ENCODE measurements at places on chromosomes 7 and 10.

DNA sequence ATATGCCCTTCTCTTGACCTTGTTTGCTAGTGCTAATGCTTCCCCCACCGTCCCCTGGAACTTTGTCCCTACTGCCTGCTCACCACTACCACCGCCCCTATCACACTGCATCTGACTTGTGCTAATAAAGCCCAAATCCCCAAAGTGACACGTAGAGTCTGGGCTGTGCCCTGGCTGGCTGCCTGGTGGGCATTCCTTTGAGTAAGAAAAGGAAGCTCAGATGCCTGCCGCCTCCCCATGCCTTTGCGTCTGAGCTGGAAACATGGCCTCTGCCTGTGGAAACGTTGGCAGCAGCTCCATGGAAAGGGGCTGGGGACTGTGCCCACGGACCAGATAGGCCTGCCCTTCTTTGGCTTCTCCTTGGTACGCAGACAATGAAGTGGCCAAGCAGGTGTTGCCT, 138.3 kb downstream of the CYP26A1 start:
- DNase-seq = no peak

GRCh38 chr7:134690614-134691504, 44.2 kb downstream of the BPGM start:
- no peak for DNase-seq

DNA sequence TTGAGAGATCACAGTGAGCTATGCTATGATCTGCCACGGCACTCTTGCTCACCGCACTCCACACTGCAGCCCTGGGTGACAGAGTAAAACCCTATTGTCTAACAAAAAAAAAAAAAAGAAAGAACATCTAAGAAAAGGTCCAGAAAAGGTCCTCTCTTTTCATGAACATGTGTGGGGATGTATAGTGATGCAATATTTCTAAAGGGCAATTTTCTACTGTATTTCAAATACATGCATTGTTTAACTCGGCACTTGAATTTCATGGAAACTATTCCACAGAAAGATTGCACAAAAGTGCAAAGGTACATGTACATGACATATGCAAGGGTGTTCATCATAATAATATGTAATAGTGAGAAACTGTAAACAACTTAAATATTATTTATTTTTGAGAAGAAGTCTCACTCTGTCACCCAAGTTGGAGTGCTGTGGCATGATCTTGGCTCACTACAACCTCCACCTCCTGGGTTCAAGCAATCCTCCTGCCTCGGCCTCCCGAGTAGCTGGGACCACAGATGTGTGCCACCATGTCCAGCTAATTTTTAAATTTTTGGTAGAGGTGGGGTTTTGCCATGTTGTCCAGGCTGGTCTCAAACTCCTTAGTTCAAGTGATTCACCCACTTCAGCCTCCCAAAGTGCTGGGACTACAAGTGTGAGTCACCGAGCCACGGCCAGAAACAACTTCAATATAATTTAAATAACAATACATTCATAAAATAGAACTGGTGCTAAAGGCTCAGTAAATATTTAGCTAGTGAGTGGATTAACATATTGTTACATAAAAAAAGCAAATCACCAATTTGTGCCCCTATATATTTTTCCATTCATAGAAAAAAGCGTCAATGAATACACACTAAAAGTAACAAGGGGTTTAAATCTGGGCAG, 1.3 kb upstream of the PPRC1 start:
- DNase-seq = no peak

DNA sequence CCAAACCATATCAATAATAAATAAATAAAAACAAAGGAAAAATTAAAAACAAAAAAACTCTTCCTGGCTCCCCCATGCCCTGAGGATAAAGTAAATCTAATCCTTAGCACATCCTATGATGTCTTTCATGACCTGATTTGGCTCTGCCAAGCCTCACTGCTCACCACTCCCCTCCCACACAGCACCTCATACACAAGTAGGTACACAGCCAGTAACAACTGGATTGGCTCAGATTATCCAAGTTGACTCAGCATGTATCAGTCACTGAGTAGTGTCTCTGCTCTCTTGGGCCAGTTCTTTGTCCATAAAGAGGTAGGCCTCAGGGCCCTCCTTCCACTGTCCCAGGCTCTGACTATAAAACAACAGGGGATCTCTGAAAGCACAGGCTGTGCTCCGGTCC, 99.6 kb downstream of the STRA8 start:
- no peak for DNase-seq

- no peak for DNase-seq
Observed at GRCh38 chr10:18179891-18180290, 39.7 kb downstream of the CACNB2 start.

DNA sequence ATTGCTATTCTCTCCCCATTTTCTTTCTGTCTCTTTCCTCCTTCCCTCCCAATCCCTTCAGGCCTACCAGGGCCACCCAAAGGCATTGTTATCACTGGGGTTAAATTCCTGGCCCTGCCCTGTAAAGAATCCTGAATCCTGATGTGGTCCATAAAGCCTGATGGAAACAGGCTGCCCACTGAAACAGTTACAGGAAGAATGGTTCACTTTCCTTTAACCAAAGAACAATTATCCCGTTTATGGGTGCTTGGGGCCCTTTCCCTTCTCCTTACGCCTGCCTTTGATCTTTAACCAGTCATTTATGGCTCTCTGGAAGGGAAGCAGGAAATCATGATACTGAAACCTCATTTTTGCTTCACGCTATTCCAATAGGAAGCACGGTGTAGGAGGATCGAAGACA, 273.1 kb upstream of the NEBL start:
- no peak for DNase-seq

GRCh38 chr7:35424869-35425495, 171.1 kb upstream of the TBX20 start:
- peak; percentile 63 for DNase-seq

DNA sequence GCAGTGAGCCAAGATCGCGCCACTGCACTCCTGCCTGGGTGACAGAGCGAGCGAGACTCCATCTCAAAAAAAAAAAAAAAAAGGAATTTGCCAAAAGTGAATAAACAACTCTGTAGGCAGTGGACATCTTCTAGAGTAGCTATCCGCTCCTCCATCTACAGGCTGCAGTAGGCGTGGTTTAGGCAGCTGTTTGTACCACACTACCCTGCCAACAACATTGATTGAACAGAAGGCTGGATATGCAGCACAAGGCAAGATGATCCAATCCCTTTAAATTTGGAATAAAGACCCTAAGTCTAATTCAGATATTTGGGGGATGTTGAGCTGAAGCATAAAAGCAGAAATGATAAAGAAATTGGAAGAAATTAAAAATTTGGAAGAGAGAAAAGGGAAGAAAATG, 141.6 kb downstream of the TES start:
- no peak for DNase-seq

DNA sequence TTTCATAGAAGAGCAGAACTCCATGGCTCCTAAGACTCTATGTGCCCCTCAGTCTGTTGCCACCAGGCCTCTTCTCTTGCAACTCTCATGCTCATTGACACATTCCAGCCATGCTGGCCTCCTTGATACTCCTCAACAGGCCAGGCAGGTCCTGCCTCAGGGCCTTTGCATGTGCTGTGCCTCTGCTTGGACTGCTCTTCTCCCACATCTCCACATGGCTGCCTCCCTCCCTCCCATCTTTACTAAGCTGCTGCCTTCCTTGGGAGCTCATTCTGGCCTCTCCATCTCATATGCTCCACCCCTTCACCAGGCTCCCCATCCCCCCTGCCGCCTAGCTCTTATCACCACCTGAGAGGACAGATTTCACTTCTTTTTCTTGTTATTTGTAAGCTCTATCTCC, 103.8 kb upstream of the GPR26 start:
- DNase-seq = no peak

- no peak for DNase-seq
Observed at GRCh38 chr10:123549761-123550454, 116.2 kb upstream of the GPR26 start.

DNA sequence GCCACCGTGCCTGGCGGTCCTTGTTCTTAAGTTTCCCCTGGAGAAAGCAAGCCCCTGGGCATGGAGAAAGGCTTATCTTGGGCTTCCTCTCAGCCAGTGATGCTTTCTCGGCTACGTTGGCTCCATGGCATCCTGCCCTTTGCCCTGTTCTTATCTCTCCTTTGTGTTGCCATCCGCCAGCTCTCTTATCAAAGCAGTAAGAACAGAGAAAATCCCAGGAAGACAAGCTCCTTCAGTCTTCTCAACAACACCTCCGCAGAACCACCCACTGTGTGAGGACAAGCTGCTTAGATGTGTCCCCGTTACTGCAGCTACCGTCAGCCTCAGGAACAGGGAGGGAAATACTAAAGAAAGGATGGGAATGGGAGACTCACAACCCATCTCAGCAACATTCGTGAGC, 3.3 kb downstream of the PLEKHS1 start:
- no peak for DNase-seq

- DNase-seq = no peak
Observed at GRCh38 chr10:110650265-110650668, 6.1 kb downstream of the RBM20 start.

- no peak for DNase-seq
Observed at GRCh38 chr10:102673236-102673818, 29.0 kb downstream of the TRIM8 start.

DNA sequence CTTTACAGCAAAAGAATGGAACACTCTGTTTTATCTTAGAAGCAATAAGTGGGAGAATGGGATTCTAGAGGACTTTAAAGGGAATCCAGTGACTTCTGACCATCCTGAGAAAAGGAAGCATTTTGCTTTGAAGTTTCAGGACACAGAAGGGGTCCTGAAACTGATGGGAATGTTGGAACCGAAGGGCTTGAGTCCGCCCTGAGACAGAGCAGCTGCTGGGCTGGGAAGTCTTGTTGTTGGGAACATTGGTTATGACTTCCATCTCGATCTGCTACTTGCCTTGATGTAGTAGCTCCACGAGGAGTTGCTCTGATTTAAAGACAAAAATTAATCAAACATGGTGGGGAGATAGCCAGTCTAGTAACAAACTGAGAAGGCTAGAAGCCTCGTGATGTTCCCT, 177.6 kb downstream of the JCAD start:
- no peak for DNase-seq

- no peak for DNase-seq
Observed at GRCh38 chr7:48078470-48078869, 10.6 kb upstream of the UPP1 start.

DNA sequence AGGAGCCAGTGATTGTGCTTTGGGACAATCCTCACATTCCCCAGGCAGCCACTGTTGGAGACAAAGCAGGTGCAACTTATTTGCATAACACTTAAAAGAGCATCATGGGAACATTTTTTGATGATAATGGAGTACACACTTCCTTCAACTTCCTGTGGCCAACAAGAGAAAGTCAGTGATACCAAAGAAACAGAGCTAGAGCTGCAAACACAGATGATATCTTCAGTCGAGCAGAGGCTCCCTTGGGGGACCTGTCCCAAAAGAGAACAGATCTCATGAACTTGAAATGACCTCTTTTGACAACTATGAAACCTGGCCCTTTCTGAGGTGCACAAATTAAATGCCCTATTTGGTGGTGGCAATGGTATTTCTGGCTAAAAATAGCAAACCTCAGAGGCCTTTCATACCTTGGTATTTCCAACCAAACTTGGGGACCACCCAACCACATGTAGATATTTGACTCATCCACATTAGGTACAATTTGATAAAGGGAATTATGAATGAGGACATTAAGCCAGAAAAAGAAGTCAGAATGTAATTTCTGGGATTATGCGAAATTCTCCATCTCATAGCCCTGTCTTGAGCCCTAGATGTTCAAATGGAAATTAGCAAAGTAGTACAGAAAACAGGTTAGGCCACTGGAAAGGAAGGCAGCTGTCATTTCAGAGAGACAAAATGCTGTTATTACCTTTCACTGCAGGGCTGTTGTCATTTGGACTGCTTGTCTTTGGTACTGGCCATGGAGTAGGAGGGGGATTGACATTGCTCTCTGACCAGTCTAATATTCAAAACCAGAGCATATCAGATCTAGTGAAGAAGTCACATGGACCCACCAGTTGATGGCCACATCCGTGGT, 146.2 kb downstream of the ICA1 start:
- no peak for DNase-seq

DNA sequence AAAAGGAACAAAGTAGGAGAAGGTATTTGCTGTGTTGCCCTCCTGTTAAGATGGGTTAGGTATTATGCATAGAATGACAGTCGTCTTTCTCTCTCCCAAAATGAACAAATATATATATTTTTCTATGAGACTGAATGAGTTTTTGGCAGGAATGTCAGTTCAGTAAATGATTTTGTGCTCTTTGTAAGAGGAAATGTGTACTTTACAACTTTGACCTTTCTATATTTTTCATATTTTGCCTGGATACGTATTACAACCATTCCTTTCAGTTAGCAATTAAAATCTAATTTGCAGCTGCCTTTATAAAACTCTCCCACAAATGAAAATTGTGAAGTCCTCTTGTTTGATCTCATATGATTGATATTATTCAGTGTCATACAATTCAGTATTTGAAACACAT, 336.6 kb upstream of the MEOX2 start:
- no peak for DNase-seq

GRCh38 chr7:42886129-42886528, 25.7 kb downstream of the C7orf25 start:
- DNase-seq = no peak

- peak; percentile 78 for DNase-seq
Observed at GRCh38 chr7:141649865-141650634, 51.9 kb downstream of the DENND11 start.

DNA sequence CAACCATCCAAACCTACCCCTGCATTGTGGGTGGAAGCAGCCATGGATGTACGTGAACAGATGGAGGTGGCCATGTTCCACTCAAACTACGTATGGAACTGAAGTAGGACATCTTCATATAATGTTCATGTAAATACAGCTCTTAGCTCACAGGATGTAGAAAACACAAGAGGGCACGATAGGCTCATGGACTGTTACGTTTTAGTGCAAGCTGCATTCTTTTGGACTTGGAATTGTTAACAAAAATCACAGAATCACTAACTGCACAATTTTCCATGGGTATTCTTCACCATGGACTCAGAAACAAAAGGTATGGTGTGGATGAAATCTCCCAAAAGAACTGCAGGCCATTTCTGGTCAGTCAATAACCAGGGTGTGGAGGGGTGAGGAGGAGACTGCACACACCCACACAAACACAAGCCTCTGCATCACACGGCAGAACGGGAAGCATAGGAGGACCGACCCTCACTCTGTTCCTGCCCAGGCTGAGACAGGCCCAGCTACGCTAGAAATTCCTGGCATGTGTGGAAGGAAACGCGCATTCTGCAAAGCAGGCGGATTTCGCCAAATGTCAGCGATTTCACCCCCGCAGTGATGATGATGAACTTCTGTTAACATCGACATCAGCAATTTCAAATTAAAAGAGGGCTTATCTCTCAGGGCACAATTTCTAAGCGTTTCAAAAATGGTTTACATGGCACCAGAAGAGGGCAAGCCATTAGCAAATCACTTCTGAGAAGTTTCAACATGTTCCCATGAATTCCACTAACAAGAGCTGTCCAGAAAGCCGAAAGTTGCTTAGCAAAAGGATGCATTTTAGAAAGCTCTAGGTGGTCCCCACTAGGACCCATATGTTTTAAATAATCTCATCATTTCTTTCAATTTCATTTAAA, 149.0 kb downstream of the TNS3 start:
- DNase-seq = no peak

- DNase-seq = no peak
Observed at GRCh38 chr10:126576336-126576735, 94.2 kb downstream of the C10orf90 start.
